ENCODE measurements at places on chromosomes 11 and 22.

DNA sequence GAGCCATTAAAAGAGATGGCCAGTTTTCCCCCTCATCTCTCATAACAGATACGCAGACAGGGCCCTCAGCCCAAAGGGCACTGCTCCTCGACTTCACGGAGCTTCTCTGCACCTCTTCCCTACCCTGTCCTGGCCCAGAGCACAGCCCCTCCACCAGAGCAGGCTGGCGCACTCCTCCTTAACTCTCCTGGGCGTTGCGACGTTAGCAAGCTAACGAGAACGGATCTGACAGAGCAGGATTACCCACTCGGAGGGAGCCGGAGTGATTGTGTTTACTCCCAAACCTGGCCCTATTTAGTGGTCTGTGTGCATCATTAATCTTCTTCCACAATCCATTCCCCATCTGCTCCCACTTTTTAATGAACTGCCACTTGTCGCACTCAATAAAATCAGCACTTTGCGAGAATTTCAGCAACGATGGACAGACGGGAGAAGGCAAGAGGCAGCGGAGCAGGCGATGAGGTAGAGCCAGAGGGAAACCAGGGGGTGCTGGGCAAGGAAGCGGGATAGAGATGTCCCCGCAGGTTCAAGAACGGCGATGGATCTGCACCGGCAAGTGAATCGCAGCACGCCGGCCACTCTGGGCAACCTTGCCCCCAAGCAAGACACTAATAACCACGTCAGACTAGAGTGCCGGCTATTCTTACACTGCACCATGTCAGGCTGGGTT, 159.4 kb downstream of the BUD13 start:
- DNase-seq: peak; percentile 46

DNA sequence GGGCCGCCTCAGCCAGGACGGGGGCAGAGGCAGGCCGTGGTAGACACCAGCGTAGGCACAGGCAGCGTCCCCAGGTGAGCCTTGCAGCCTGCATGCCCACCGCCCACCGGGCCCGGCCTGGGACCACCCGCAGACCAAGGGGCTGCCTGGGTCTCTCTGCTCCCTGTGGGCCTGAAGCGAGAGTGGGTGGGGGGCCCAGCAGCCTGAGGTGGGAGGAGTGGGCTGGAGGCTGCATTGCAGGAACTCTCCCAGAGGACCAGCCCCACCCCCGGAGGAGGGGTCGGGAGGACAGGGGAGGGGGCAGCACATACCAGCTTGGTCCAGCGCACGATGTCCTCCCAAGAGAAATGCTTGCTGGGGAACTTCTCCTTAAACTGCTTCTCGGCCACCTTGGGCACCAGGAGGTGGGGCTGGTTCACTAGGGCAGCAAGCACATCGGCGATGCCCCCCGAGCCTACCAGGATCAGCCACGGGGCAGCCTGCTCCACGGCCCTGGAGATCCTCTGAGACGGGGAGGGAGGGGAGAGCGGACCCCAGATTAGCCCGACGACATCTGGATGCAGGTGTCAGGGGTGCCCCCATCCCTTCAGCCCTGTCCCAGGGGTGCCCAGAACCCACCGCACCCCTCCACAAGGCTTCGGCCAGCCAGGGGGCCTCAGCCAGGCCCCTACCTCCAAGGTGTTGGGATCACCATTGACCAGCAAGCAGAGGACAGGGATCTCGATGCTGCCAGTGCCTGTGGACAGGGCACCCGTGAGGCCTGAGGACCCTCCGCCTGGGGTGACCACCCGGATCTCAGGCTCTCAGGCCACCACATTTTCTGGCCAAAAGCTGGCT, 17.5 kb downstream of the TSSC4 start:
- DNase-seq: no peak

GRCh38 chr11:75536786-75537641, 11.3 kb upstream of the GDPD5 start:
- no peak for DNase-seq

GRCh38 chr11:95568281-95568680, 221.3 kb downstream of the FAM76B start:
- DNase-seq: no peak

GRCh38 chr11:45371251-45372115, 85.3 kb upstream of the SYT13 start:
- no peak for DNase-seq

- DNase-seq: no peak
Observed at GRCh38 chr11:68936358-68936636, 32.6 kb downstream of the IGHMBP2 start.

- DNase-seq: no peak
Observed at GRCh38 chr11:116871248-116871647, 33.8 kb upstream of the APOA1 start.

- no peak for DNase-seq
Observed at GRCh38 chr11:102985850-102986249, 30.3 kb upstream of the MMP13 start.

GRCh38 chr11:47932544-47932943, 47.8 kb upstream of the PTPRJ start:
- DNase-seq: no peak

DNA sequence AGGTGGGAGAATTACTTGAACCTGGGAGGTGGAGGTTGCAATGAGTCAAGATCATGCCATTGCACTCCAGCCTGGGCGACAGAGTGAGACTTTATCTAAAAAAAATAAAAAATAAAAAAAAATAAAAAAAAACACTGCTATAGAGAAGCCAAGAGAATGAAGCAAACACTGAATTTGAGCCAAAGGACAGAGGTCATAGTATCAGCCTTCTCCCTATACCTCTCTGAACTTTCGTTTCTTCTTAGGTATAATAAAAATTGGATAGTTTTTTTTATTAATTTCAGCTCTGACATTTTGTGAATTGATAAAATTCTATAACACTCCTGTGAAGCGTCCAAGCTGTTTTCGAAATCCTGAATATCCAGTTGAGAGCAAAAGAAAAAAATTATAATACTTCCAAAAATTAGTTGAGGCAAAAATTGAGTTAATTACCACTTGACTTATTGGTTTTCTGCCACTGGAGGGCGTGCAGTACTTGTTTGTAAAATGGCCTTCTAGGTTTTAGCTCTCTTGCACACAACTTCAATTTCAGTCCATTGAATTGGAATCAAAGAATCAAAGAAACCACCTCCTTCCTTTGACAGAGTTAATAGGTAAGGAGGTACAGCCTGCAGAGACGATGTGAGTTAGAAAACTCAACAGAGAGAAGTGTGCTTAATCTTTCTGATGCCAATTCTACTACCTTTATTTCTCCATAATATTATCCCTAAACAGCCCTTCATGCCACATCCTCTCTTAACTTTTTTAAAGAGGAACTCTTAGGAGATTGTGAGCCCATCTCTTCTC, 143.2 kb downstream of the BBOX1 start:
- DNase-seq: peak; percentile 74

DNA sequence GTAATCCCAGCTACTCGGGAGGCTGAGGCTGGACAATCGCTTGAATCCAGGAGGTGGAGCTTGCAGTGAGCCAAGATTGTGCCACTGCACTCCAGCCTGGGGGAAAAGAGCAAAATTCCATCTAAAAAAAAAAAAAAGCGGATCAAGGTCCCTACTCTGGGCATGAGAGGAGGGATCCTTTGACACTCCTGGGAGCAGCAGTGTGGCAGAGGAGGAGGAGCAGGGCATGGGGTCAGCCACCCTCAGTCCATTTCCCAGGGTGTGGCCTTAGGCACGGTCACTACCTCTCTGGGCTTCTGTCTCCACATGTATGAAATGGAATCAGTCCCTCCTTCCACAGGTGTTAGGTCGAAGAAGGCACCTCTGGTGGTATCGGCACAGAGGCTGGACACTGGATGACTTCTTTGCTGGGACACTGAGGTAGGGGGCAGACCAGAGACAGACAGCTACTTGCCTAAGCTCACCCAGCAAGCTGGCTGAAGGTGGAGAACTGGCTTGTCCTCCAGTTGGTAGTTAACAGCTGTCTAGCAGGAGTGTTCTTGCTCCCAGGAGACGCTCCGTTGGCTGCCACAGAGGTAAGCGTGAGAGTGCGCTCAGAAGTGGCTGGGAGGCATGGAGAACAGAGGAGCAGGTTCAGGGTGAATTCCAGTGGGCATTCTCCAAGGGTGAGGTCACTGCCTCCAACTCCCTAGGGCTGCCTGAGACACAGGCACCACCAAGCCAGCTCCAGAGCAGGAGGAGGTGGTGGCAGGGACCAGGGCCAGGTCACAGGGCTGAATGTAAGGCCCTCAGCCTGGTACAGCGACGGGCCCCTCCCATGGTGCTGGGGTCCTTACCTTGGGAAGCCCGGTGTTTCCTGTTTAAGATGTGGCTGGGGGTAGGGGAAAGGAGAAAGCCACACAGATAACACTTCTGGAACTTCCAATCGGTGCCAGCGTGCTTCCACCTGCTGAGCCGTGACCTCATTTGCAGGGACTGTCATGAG, 19.5 kb downstream of the TXN2 start:
- peak; percentile 72 for DNase-seq

- DNase-seq: peak; percentile 46
Observed at GRCh38 chr22:23969071-23969470, 2.4 kb downstream of the DDTL start.

GRCh38 chr11:119025099-119025473, 5.6 kb downstream of the SLC37A4 start:
- peak; percentile 53 for DNase-seq

- DNase-seq: no peak
Observed at GRCh38 chr11:28245131-28245530, 136.9 kb downstream of the METTL15 start.

GRCh38 chr11:2414616-2415015, 14.1 kb downstream of the TSSC4 start:
- no peak for DNase-seq

GRCh38 chr11:36258730-36259360, 30.4 kb downstream of the COMMD9 start:
- DNase-seq: peak; percentile 72

DNA sequence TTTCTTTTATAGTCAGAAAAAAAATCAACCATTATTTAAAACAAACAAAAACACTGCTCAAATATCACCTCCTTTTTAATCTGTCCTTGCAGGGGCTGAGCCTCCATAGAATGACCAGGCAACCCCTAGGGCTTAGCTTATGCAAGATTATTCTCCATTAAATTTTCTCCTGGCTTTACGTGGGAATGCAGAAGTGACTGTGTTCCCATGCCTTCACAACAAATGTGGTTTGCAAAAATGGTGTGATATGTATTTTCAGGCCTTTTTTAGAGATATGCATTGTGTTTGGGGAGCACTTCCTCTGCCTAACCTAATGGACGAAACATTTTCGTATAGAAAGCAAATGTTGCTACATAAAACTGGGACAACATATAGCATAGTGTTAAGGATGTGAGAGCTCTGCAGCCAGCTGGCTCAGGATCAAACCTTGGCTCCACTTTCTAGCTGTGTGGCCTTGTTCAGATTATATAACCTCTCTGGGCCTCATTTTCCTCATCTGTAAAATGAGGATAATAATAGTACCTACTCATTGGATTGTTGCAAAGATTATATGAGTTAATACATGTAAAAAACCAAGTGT, 82.6 kb downstream of the PARVA start:
- no peak for DNase-seq

- no peak for DNase-seq
Observed at GRCh38 chr11:36462321-36462720, 47.8 kb downstream of the TRAF6 start.

DNA sequence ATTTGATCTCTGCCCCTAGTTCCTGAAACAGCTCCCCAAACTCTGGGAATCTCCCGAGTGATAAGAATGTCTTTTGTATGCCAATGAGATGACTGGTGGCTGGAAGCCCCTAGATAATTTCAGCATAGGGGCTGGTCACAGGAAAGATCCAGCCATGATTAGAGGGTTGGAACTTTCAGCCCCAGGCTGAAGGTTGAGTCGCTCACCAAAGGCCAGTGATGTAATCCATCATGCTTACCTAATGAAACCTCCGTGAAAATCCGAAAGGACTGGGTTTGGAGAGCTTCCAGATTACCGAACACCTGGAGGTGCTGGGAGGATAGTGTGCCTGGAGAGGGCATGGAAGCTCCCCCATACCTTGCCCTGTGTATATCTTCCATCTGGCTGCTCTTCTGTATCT, 26.0 kb downstream of the LRRC32 start:
- peak; percentile 36 for DNase-seq

DNA sequence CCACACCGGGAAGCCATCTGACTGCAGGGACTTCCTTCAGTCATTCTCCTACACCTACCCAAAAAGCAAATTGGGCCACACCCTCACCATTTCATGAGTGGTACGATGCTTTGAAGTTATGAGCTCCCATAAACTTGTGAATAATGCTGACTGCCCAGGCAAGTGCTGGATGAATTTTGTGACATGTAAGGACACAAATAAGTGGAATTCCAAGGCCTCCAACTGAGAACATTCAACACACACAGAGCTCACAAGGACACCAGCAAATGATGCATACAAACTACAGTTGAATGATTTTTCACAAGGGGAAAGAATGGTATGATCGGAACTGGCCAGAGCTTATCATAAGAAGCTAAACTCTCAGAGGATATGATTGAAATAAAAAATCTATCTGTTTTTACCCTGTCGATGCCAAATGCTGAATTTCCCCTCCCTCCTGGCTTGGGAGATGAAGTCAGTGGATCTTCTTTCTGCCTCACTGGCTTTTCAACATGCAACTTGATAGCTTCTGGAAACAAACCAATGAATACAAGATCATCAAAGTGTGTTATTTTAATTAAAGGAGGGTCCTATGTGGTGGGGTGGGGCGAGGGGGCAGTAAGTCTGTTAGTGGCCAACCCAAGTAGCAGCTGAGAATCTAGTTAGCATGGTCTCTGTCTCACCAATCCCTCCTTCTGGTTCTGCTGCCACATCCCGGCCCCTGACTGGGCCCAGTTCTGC, 123.8 kb downstream of the WT1 start:
- DNase-seq: no peak

- DNase-seq: no peak
Observed at GRCh38 chr11:80700386-80700785, 1259.6 kb upstream of the TENM4 start.

DNA sequence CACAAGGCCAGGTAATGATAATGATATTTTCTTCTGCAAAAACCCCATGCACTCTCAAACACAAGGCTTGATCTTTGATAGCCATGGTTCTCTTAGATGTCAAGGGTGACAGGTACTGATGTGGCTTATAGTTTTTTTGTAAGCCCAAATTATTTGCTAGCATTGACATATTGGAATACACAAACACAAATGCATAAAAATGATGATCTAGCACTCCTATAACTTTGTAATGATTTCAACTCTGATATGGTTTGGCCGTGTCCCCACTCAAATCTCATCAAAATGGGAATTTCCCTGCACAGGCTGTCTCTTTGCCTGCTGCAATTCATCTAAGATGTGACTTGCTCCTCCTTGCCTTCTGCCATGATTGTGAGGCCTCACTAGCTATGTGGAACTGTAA, 572.5 kb upstream of the CCDC90B start:
- DNase-seq: no peak

GRCh38 chr11:13076961-13077360, 67.8 kb downstream of the RASSF10 start:
- no peak for DNase-seq

- no peak for DNase-seq
Observed at GRCh38 chr11:14522801-14523200, 2.6 kb upstream of the PSMA1 start.
